Stimulated activated CD4-positive, alpha-beta T cell treated with anti-CD3 and anti-CD28 coated beads, Interleukin-2, amount 100 ng/mL, for 24 hours (primary cell): ENCODE measurements at places on chromosomes 4 and X.

- DNase-seq: no peak
Measured at GRCh38 chrX:29477878-29478277, 737.5 kb upstream of the MAGEB2 start.

DNA sequence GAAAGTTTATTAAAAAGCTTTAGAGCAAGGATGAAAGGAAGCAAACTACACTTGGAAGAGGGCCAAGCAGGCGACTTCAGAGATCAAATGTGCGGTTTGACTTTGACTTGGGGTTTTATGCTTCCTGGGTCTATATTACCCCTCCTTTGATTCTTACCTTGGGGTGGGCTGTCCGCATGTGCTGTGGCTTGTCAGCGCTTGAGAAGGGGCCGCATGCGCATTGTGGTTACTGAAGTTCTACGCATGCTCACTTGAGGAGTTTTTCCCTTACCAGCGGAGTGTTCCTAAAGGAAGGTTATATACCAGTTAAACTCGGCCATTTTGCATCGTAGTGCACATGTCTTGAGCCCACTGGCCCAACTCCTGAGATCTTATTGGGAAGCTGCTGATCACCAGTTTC is 9.9 kb downstream of the ZNF157 start:
- DNase-seq: peak; percentile 64

DNA sequence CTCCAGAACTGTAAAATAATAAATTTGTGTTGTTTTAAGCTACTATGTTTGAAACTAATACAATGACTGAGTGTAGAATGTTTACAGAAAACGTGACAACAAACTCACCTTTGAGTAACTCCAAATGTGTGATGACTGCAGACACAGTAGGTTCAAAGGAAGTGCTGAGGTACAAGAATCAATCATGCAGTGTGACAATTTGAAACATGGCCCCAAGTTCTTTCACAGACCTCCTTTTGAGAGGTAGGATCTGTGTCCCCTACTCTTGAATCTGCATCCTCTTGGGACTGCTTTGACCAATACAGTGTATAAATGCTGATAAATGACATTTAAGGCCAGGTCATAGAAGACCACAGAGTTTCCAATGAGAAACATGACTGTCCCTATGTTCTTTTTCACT is 667.7 kb upstream of the DIPK2B start:
- no peak for DNase-seq

GRCh38 chr4:185395238-185395955 is at the start of gene LRP2BP:
Gene LRP2BP, minus strand, starts transcription at chr4:185395924. Its CDS starts 17,738 bp downstream, at chr4:185378186.
- DNase-seq: no peak

DNA sequence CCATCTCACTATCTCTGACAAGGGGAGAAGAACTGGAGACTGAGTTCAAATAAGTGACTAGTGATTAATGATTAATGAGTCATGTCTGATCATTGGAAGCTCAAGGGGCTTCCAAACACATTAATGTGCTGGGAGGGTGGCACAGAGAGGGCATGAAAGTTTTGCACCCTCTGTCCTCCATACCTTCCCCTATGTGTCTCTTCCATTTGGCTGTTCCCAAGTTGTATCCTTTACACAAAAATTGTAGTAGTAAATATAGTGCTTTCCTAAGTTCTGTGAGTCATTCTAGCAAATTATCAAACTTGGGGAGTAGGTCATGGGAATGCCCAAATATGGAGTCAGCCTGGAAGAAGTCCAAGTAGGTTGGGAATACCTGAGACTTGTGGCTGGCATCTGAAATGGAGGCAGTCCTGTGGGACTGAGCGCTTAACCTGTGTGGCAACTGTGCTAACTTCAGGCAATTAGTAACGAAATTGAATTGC is 4.1 kb upstream of the FAM200B start:
- DNase-seq: no peak

GRCh38 chr4:41976775-41977516 is 4.6 kb upstream of the DCAF4L1 start:
- DNase-seq: no peak

- DNase-seq: no peak
Measured at GRCh38 chr4:78939667-78940008, 400 bp upstream of the PAQR3 start.

GRCh38 chr4:163967263-163967662 is 472.8 kb downstream of the TMA16 start:
- DNase-seq: no peak

GRCh38 chr4:88242144-88242543 is 42.2 kb downstream of the PPM1K start:
- DNase-seq: no peak

DNA sequence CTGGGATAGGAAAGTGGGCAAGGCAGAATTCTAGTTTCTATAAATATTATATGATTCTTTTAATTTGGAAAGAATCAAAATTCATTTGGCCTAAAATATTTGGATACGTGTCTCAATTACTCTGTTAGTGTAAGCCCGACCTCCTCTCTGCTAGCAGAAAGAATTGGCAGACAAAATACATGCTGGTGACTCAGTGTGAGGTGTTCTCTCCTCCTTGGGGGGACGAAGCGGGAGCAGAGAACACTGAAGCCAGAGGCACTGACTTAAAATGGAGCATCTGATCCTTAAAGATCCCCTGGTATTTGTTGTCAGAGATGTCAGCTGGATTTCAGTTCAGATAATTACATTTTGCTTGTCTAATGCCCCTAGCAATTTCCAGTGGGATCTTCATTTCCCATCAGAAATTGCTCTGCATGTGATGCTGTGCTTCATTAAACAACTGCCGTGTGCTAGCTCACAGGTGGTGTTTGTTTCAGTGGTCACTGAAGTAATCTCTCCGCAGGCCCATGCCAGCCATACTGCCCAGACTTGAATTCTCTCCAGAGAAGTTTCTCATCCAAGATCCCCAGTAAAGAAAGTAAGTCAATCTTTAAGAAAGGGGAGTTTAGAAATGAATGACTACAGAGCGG is 188.7 kb upstream of the TLL1 start:
- DNase-seq: no peak

DNA sequence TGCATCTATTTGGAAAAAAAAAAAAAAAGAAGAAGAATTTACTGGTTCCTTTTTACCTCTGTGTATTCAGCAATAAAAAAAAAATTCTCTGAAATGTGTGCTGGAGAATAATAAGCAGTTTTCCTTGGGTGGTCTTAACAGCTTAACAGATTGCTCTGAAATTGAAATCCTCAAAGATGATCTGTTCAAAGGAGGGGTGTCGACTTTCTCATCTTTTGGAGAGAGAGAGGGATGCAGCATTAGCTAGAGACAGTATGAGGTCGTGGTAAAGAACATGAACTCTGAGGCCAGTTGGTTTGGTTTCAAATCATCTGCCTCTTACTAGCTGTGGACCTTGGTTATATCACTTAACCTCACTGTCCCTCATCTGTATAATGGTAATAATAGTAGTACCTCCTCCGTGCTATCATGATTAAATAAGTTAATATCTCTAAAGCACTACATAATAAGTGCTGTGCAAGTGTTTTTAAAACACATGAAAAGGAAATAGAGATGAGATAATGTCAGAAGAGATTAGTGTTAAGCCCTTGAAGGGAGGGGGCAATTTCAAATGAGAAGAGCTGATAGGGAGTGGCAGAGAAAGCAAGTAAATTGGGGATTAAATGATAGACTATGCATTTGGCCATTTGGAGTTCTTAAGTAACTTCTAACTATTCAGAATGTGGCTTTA is 109.9 kb upstream of the LIMCH1 start:
- no peak for DNase-seq

- DNase-seq: no peak
Measured at GRCh38 chr4:47914926-47915237, 499 bp upstream of the NFXL1 start.

- no peak for DNase-seq
Measured at GRCh38 chr4:67568820-67569219, 10.3 kb downstream of the STAP1 start.

DNA sequence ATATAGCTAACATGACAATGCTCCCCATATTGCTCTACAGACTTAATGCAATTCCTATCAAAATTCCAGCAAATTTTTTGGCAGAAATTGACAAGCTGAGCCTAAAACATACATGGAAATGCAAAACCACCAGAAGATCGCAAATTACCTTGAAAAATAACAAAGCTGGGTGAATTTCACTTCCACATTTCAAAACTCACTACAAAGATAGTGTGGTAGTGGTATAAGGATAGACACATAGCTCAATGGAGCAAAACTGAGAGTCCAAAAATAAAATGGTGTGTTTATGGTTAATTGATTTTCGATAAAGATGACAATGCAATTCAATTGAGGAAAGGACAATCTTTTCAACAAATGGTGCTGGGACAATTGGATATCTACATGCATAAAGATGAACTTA is 65.8 kb downstream of the SLC9A7 start:
- no peak for DNase-seq

DNA sequence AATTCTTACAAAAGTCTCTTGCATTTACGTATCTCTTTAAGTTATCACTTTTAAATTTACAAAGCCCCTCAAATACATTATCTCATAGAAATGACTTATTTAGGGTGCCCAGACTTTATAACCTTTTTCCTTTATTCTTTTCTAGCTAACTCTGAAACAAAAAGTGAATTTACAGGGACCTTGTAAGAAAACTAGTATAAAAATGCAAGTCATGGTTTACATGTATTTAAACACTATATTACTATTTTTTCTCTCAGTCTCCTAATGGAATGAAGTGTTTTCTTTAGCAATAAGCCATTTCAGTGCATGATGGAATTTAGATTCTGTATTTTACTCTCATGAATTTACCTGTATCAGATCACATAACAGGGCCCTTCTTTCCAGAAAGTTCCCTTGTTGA is 14.5 kb upstream of the HEPH start:
- DNase-seq: no peak

DNA sequence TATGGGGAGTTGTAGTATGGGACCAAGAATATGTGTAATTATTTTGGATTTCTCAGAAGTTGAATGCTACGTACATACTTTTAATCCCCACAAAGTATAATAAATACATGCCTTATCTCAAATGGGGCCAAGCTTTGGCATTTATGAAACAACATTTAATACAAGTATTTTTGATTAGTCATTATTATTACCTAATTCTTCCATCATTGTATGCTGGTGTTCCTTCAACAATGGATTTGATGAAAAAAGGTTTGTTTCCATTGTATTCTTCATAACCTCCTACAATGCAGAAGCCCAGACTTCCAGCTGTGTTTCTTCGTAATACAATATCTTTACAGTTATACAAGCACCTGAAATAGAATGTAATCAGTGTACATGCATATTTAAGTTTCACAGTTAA is 83.8 kb downstream of the FIP1L1 start:
- no peak for DNase-seq

- DNase-seq: no peak
Measured at GRCh38 chr4:47160095-47160494, 128.7 kb downstream of the GABRB1 start.

GRCh38 chr4:185681604-185682003 is 130.4 kb downstream of the SORBS2 start:
- no peak for DNase-seq

GRCh38 chr4:26325191-26325590 is 4.4 kb downstream of the RBPJ start:
- DNase-seq: no peak

DNA sequence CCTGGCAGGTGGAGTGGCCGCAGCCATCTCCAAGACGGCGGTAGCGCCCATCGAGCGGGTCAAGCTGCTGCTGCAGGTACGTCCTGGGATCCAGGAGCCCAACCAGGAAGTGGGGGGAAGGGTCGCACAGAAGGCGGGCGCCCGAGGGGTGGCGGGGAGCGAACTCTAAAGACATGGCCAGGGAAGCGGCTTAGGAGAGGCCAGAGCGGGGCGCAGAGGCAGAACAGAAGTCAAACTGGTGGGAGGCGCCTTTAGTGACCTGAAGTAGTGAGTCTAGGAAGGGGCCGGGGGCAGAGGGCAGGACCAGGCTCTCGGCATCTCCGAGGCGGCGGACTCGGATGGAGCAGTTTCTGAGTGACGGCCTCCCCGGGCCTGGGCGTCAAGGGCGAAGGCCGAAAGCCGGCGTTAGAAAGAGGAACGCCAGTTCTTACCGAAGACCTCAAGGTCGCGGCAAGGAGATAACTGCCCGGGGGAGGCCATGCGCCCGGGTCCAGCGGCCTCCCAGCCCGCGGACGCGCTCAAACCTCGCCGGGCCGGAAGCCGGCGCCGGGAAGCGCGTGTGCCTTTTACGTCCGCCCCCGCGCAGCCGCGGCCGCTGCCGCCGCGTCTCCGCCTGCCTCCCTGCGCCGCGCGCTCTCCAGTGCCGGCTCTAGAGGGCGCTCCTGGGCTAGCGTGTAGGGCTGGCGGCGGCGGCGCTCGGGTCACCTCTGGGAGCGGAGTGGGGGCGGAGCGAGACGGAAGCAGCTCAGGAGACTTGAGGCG is 488 bp downstream of the SLC25A5 start:
- DNase-seq: peak; percentile 90

GRCh38 chr4:119321921-119322687 is at the start of gene FABP2:
Gene FABP2, minus strand, starts transcription at chr4:119322138. Its CDS starts 36 bp downstream, at chr4:119322102.
- DNase-seq: no peak

DNA sequence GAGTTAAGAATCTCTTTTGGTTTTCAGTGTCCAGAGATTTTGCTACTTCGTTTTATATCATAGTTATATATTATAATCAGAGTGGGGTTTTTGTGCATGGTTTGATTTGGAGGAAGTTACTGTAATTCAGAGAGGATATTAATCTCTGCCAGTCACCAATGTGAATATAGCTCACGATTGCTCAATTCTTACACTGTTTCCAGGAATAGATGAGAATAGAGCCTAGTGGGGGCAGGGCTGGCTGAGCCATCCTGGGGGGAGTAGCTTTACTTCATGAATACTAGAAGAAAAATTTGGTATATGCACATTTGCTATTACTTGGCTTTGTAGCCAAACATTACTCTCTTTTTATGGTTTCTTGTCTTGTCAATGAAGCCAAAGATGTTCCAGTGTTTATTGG is 60.9 kb upstream of the TRPC3 start:
- DNase-seq: no peak

- no peak for DNase-seq
Measured at GRCh38 chrX:110086916-110087484, 84.1 kb downstream of the TMEM164 start.

- DNase-seq: no peak
Measured at GRCh38 chrX:119381349-119381944, 17.7 kb upstream of the SLC25A43 start.

GRCh38 chr4:102216666-102217065 is 128.6 kb downstream of the SLC39A8 start:
- no peak for DNase-seq
